ENCODE measurements at places on chromosomes 6 and 20. TPM values are rescaled to one million over a fixed set of nuclear protein-coding genes. Genes with fewer than 3 reads are reported as not detected.

The TENT5A gene
- 5.0 TPM for polyA plus RNA-seq

The FAM83C gene
- not detected for polyA plus RNA-seq

The MOCS1 gene
- polyA plus RNA-seq: 5.3 TPM

The CLIC5 gene
- polyA plus RNA-seq: not detected

The TBX18 gene
- not detected for polyA plus RNA-seq

The CTSA gene
- polyA plus RNA-seq: 44.1 TPM

The PABPC1L gene
- polyA plus RNA-seq: 1.1 TPM

The KIF25 gene
- 13.7 TPM for polyA plus RNA-seq

The ZBTB9 gene
- polyA plus RNA-seq: 2.4 TPM

The PPP1R11 gene
- polyA plus RNA-seq: 32.6 TPM

The KCNK16 gene
- polyA plus RNA-seq: not detected

The RIPPLY2 gene
- polyA plus RNA-seq: 54.9 TPM

The SH3BGRL2 gene
- 2.0 TPM for polyA plus RNA-seq

The SLC17A3 gene
- polyA plus RNA-seq: not detected

The SMIM13 gene
- 93.9 TPM for polyA plus RNA-seq

The KCNQ2 gene
- 8.7 TPM for polyA plus RNA-seq

The HIVEP1 gene
- 10.1 TPM for polyA plus RNA-seq

The CD93 gene
- polyA plus RNA-seq: not detected

The ROS1 gene
- polyA plus RNA-seq: 0.42 TPM
